Activated CD4-positive, alpha-beta T cell treated with anti-CD3 and anti-CD28 coated beads, Interleukin-2, amount 50 U/mL, for 4 hours (primary cell): ENCODE measurements at places on chromosomes 7 and 10.

GRCh38 chr10:72334825-72335393 lies 19.8 kb downstream of the DNAJB12 start:
- DNase-seq, result peak; percentile 56

DNA sequence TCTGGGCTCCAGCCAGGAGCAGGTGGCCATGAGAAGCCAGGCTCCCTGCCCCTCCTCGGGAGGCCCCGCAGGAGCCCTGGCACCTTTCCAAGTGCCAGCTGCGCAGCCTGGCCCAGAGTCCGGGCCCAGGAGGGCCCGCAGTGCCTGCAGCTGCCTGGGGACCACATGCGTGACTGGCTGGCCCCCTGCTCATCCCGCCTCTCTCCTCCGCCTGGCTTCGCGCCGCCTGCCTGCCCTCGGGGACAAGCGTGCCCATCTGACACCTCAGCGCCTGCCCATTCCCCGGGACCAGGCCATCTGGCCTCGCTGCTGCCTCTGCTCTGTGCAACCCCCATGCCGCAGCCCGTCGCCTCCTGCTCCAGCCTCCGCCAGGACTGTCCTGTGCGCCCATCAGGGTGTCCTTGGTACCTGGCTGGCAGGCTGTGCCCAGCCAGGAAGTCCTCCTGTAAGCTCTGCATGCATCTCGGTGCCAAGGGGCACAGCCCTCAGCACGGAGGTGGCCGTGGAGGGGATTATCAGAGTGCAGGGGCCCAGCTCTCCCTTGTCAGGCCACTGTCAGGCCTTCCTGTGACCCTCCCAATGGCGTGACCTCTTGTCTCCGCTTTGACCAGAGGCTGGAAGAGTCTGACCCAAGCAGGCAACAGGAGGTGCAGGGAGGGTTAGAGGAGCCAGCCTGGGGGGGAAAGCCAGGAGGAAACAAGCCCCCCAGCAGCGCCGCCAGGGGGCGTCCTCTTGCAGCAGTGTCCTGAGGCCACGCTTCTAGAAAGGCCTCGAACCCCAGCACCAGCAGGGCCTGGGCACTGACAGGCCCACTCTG lies 50.5 kb downstream of the TMEM209 start:
- no peak for DNase-seq

DNA sequence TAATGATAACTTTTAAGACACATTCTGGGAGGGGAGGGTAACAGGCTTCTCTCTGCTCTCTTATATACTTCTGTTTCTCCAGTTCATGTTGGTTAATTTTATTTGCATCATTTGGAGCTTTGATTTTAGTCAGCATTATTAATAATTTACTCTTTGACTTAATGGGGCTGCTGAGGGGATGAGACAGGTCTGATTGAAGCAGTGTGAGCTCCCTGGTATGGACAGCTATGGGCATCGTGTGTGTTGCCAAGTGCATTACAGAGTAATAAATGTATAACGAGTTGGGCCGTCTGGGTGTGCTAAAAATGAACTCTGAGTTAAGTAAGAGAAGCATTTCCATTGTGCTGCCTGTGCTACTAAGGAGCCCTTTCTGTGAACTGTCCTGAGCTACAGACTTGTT lies 31.7 kb upstream of the IKZF1 start:
- DNase-seq, result no peak

DNA sequence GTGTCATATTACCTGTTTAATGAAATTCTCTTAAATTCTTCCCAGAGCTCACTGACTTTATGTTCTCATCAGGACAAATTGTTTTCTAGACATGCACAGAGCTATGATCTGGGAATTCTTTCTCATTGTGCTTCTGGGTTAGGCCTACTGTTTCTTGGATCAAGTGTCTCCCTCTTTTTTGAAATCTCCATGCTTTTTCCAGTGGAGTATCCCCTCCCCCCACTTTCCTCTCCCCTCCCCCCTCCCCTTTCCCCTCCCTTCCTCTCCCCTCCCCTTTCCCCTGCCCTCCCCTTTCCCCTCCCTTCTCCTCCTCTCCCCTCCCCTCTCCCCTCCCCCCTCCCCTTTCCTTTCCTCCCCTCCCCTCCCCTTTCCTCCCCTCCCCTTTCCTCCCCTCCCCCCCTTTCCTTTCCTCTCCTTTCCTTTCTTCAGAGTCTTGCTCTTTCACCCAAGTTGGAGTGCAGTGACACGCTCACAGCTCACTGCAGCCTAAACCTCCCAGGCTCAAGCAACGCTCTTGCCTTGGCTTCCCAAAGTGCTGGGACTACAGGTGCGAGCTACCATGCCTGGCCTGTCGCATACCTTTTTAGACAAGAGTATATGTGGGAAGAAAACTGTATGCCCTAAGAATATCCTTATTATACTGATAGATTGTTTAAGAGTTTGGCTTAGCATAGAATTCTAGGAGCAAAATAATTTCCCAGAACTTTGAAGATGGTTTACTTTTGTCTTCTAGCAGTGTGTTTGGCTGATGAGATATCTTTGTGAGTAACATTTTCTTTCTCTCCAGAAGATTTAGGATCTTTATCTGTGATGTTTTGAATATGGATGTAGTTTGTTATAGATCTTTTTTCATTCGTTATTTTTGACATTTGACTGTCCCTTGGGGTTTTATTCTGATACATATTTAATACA lies 2.5 kb downstream of the DYNC2I1 start:
- DNase-seq, result no peak

DNA sequence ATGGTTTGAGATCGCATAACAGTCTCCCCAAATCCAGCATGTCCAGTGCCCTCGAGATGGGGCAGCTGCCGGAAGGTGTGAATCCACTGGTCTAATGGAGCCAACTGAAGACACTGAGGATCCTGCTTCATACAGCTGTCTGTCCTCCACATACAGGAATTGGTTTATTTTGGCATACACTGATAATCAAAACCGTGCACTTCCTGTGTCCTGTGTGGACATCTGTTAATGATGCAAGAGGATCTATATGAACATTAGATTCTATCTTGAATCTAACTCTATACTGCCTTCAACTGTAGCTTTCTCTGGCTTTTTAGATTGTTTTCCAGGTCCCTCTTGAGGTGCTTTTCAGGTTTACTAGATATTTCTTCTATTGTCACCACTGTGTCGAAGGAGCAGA lies 3.0 kb upstream of the JAZF1 start:
- DNase-seq, result no peak

DNA sequence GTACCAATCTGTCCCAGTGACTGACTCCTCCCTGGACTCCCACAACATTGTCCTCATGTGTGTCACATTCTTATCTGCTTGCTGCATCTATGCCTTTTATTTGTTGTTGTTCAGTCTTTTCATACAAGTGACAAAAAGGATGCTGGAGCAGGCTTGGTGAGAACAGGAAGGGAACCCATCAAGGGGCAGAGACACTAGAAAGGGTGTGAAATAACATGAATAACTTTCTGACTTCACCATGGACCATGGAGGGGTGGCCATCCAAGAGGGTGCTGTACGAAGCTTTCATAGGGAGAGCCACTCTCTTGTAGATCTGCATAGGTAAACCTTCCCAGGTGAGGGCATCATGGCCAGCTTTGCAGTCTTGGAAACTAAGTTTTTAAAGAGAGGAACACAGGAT lies 14.5 kb downstream of the GIMAP8 start:
- DNase-seq, result no peak

- DNase-seq, result no peak
Observed at GRCh38 chr7:137209151-137209817, 134.2 kb downstream of the PTN start.

GRCh38 chr7:7201578-7202374 lies 19.4 kb downstream of the C1GALT1 start:
- DNase-seq, result peak; percentile 7

- no peak for DNase-seq
Observed at GRCh38 chr7:50314836-50315592, 10.5 kb downstream of the IKZF1 start.

DNA sequence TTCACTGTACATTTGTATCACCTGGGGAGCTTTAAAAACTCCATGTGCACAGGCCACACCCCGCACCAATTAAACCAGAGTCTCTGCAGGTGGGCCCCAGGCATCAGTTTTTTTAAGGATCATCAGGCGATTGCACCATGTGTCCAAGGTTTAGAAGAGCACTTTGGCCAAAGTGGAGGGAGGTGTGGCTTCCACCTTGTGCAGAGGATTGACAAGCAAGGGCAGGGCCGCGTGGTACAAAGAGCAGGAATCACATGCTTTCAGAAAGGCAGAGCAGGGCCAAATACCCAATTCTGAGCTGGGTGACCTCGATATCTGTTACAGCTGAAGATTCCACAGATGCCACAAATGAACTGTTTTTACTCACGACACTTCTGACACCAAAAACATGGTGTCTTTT lies 52.4 kb downstream of the NOC3L start:
- no peak for DNase-seq
